ENCODE measurements at places on chromosomes 2 and 18. TPM values are rescaled to one million over a fixed set of nuclear protein-coding genes. Genes with fewer than 3 reads are reported as not detected.

DNA sequence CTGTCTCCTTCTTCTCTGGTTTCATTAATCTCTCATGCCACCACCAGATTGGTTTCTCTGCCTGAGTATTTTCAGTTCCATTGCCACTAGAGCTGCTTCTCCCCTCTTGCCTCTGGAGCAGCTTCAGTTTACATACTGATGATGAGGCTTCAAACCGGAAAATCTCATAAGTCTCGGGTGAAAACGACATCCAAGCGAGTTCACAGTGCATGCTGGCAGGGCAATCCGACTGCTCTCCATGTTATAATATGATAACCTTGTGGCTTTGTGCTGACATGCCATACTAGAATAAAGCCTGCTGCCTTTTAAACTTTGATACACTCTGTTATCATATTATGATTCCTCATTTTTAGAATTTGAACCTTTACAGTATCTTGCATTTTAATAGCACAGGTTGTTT is 153.5 kb downstream of the PRPF40A start:
- DNase-seq, result no peak

DNA sequence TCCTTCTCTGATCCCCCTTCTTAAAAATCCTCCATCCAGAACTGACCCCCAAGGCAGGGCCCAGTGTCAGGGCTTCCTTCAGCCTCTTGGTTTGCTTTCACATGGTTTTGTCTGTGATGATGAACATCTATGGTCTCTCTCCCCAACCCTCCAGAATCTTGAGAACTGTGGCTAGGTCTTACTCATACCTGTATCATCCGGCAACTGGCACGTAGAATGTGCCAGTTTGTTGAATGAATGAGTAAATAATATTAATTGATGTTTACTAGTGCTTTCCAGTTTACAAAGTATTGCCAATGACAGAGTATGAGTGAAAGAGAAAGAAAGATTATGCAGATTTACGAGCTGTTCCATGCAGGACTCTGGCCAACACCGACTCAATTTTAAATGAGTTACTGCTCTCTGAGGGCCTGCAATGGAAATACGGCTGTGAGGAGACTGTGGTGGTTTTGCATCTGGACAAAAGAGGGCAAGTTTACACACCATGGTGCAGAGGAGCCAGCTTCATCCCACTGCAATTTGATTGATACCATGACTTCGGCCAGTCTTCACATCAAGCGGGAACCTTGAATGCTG is 29.9 kb upstream of the TRIB2 start:
- no peak for DNase-seq

DNA sequence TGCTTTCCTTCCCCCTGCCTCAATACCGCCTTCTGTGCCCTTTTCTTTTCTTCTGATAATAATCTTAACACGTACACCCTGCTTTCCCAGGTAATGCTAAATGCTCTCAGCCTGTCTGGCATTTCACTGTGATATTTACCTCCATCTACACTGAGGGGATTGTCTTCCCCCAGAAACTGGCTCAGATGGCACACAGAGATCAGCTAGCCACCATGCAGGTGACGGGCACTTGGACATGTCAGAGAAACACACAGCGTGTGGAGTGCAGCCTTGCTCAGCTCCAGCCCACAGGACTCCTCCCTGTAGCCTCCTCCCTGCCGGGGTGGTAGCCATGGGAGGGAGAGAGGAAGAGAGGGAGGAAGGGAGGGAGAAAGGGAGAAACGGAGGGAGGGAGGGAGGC is 131.2 kb downstream of the EIPR1 start:
- DNase-seq, result no peak

- no peak for DNase-seq
These were observed 83.3 kb downstream of the GALNT14 start for GRCh38 chr2:31054842-31055388.

GRCh38 chr2:221389904-221390303 is 182.2 kb downstream of the EPHA4 start:
- DNase-seq, result no peak

- DNase-seq, result no peak
These were observed 69.8 kb downstream of the BABAM2 start for GRCh38 chr2:27960237-27960912.

DNA sequence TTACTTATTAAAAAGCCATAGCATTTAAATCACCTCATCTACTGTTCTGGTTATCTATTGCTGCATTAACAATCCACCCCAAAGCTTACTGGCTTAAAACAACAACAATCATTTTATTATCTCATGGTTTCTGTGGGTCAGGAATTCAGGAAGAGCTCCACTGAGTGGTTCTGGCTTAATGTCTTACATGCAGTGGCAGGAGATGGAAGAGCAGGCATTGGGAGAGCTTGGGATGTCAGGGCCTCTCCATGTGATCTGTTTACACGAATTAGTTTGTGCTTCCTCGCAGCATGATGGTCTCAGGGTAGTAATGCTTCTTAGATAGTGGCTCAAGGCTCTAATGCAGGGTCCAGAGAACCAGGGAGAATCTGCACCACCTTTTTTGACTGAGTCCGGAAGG is 14.4 kb upstream of the REL start:
- no peak for DNase-seq

DNA sequence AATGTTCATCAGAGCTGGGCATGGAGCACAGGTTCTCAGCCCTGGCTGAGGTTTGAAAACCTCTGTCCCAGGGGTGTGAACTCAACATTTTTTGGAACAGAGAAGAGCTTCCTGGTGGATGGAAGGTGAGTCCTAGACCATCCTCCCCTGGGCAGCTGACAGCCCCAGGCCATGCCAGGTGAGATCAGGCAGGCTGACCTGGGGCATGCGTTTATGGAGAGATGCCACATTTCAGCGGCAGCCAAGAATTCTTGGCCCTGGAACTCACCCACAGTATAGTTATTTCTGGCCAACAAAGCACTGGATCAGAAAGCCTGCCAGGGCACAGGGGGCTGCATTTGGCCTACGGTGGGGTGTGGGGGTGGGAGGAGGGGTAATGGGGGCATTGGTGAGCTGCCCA is 83.8 kb downstream of the EDAR start:
- DNase-seq, result no peak

GRCh38 chr18:6406910-6407470 is 7.7 kb downstream of the L3MBTL4 start:
- no peak for DNase-seq

DNA sequence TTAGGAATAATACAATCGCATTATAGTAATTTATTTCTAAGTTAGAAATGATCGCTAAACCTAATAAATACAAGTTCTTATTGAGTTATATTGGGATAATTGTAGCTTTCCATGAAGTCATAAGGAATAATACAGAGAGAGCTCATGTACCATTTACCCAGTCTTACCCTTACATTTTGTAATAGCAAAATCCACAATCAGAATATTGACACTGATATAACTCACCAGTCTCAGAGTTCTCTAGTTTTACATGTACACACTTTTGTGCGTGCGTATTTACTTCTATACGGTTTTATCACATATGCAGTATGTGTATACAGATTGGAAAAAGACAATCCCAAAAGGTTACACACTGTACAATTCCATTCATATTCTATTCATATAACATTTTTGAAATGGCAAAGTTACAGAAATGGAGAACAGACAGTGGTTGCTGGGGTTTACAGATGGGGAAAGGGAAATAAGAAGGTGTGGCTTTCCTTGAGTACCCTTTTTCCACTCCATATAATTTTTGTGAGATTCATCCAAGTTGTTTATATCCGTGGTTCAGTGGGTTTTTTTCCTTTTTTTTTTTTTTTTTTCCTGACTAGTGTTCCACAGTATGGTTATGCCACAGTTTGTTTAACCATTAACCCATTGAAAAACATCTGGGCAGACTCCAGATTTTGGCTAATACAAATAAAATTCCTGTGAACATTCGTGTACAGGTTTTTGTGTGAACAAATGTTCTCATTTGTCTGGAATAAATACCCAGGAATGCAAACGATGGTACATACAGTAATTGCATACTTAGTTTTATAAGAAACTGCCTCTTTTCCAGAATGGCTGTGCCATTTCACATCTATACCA is 117.2 kb downstream of the HNMT start:
- DNase-seq, result no peak

DNA sequence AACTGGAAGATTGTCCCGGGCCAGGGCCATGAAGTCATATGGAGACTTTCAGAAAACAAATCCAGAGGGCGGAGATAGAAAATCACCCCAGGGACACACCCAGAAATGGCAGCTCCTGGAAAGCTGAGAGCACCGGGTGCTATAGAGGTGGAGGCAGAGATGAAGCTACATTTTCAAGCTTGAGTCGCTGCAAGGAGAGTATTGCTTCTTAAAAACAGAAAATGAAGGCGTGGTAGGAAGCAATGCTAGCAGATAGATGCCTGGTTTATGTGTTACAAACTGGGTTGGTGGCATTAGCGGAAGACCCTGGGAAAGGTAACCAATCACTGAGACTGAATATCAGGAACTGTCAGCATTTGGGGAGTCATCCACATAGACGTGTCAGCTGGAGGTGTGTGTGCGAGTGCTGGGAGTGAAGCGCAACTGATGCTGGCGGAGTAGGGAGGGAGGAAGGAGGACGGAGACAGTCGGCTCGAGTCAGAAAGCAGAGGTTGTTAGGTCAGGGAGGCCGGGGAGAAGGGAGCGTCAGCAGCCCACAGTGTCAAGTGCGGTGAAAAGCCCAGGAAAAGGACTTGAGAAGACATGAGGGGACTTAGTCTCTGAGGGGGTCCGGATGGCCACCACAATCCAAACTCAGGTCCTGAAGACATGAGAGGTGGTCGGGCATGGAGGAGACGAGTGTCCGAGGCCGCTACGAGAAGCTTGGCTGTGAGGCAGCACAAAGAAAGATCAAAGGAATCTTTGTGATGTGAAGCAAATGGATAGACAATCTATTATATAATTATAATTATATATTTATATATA is 45.4 kb downstream of the C18orf63 start:
- DNase-seq, result no peak

- DNase-seq, result no peak
These were observed 12.2 kb downstream of the METAP1D start for GRCh38 chr2:172011812-172012575.

DNA sequence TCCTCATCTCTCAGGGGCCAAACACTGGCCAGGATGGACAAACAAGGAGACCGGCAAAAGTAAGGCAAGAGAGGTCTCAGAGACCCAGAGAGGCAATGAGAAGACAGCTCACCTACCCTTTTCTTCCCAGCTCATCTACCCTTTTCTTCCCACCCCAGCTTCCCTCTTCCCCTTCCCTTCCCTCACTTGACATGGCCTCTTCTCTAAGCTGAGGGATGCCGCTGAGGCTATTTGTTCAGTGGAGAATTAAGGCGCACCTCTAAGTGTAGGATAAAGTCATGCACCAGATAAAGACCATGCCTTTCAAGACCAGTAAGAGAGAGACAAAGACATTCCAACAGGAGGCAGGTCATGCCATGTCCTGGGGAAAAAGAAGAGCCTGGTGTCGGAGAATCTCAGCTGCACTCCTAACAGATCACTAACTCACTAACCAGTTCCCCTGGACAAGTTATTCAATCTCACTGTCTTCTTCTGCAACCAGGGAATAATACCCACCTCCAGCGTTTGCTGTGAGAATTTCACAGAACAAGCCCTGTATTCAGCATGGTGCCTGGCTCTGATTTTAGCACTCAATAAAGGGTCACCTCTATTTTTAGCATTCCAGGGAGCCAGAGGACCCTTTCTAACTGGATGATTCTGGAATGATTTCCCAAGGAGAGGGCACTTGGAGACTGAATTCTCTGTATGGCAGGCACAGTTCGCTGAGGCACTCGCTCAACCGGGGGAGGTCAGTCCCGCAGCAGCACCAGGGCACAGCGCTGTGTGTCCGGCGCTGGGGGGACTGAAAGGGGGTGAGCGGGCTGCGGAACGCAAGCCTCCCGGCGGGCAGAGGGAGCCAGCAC is 3.0 kb upstream of the FOSL2 start:
- DNase-seq, result no peak

DNA sequence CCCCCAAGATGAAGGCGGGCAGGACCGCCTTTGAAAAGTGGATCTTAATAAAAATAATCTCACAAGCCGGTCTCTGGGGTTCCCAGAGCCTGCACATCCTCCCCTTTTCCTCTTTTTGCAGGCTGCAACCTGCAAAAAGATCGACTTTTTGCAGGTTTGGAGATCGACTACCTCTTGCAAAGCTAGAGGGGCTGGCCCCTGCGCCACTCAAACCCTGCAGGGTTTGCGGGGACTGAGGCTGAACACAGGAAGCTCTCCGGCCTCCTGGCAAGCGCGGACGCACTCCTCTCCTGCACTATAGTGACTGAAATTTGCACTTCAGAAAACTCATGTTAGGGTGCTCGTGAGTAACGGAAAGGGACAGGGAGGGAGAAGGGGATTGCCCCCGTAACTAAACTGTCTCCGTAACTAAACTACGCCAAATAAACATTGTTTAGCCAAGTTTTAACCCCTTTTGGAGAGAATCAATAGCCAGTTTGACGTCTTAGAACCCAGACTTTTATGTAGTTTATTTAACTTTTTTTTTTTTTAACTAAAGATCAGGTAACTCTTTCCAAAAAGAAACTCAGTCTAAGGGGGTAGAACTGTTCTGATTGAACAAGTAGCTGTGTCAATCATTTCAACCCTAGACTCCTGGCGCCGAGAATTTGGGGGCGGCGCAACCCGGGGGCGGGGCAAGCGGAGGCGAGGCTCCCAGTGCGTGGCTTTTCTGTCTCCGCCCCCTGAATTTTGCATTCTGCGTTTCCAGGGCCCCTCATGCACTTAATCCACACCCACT is 2.5 kb downstream of the IGFBP5 start:
- DNase-seq, result peak; percentile 93

DNA sequence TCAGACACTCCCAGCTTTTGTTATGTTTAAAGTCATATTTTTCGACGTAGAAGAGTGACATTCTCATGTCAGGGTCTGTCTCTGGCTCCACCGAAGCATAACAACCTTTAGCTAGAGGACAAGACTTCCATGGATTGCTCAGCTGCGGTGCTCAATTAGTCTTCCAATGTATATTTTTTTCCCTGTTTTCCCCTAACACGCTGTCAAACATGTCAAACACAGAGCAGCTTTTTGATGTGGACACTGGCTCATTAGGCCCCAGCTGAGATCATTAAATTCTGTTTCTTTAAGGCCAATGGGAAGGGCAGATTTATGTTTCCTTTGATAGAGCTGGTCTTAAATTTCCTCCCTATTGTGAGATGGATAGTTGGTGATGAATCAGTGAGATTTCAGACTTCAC is 525.4 kb downstream of the PIK3C3 start:
- no peak for DNase-seq

DNA sequence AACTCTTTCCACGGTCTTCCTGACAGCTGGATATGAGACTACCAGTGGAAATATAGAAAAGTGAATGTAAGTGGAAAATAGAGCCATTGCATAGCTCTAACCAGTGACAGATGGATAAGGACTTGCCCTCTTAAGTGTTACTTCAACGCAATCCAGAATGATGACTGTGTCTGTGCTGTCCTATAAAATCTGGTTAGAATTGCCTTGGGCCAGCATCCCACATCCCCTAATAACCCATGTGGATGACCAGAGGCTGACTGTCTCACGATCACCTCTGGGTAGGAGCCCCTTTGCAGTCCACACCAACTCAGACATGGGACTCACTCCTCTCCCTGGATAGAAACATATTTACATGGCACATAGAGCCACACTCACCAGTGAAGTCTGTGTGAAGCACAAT is 186.6 kb downstream of the C1D start:
- no peak for DNase-seq

- DNase-seq, result no peak
These were observed 40.4 kb upstream of the CTDP1 start for GRCh38 chr18:79639072-79639829.

The OSR1 gene
- polyA plus RNA-seq, result 13.7 TPM

The HOXD1 gene
- 0.57 TPM for polyA plus RNA-seq

The SPRED2 gene
- 28.3 TPM for polyA plus RNA-seq

The EGR4 gene
- not detected for polyA plus RNA-seq

The SELENOI gene
- 9.3 TPM for polyA plus RNA-seq

The NRBP1 gene
- 115 TPM for polyA plus RNA-seq

The PROC gene
- 0.93 TPM for polyA plus RNA-seq

The PLCL1 gene
- polyA plus RNA-seq, result 20.7 TPM

The CTIF gene
- polyA plus RNA-seq, result 47.1 TPM

The B3GNT7 gene
- 0.68 TPM for polyA plus RNA-seq

The SEPTIN2 gene
- polyA plus RNA-seq, result 253 TPM
